ENCODE measurements at places on chromosomes 3 and 15.

- DNase-seq, result no peak
These were observed 6.0 kb upstream of the AMOTL2 start for GRCh38 chr3:134380249-134380648.

- no peak for DNase-seq
These were observed 55.2 kb downstream of the RBPMS2 start for GRCh38 chr15:64720188-64720587.

GRCh38 chr3:88231207-88231606 is 81.4 kb downstream of the C3orf38 start:
- no peak for DNase-seq

DNA sequence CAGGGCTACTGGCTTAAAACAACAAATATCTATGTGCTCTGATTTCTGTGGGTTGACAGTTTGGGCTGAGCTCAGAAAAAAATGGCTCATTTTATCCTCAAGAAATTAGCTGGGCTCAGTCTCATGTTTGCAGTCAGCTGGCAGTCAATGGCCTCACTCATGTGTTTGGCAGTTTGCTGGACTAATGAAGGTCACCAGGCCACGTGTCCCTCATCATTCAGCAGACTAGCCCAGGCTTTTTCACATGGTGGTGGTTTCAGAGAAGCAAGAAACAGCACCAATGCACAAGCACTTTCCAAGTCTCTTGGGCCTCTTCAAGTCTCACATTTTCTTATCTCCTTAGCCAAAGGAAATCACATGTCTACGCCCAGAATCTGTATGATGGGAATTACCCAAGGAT is 478.3 kb upstream of the PPP2R3A start:
- DNase-seq, result no peak

DNA sequence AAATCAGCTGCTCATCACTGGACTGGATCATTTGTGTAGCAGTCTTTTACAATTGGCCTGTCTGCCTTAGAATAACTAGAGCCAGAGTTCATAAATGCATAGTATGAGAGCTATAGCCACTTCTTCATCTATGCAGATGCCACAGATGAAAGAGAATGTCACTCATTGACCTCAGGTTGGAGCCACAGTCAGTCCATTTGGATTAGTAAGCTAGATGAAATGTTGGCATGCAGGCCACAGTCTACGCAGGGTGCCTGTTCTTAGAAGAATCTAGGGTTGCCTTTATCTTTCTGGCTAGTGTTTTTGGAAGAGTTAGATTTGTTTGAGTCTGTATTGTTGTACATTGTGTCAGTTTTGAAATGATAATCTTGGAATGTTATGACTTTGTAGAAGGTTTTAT is 25.4 kb upstream of the EDEM1 start:
- no peak for DNase-seq

DNA sequence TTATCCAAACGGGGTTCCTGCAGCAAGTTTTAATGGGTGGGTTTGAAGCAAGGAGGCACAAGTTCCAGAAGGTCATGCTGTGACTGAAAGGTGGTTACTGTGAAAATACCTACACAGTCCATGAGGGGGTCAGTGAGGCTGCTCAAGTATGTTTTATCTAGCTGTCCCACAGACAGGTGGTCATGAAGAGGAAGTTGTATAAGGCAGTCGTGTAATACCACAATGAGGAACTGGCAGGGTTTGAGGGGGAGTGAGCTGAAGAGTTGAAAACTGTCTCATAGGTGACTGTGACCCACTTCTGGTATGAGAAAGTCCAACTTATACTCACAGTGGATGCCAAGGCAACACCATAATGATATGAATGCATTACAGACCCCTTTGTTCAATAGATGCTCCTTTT is 856.8 kb downstream of the OTOL1 start:
- no peak for DNase-seq

DNA sequence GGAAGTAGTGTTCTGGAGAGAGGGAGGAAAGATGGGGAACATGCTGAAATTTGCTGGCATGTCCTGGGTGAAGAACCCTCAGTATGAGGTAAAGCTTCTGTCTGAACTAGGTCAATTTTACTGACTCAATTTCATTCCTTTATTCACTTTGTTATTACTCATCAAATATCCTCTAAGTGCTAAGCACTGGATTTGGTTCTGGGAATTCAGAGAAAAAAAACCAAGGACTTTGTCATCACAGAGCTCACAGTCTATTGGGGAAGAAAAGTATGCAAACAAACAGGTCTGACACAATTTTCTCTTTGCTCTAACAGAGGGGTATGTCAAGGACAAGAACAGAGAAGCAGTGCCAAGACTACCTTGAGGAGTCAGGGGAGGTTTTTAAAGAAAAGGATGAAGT is 68.0 kb downstream of the TFG start:
- DNase-seq, result no peak

DNA sequence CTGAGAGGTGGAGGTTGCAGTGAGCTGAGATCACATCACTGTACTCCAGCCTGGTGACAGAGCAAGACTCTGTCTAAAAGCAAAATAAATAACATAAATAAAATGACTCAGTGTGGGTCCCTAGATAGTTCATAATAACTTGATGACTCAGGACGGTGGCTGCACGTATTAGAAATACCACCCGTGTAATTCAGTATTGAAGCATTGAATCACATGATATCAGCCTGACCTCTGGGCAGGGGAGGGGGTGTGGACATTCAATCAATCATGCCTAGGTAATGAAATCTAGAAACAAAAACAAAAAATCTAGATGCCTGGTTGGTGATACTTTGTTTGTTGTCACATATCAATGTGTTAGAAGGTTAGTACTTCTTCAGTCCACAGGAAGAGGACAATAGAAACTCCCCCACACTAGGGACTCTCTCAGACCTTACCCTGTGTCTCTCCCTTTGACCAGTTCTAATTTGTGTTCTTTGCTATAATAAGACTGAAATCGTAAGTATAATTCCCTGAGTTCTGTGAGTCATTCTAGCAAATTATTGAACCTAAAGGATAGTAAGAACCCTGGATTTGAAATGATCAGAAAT is 177.3 kb downstream of the GAP43 start:
- DNase-seq, result no peak

GRCh38 chr3:71513081-71513480 is 70.4 kb downstream of the FOXP1 start:
- no peak for DNase-seq

DNA sequence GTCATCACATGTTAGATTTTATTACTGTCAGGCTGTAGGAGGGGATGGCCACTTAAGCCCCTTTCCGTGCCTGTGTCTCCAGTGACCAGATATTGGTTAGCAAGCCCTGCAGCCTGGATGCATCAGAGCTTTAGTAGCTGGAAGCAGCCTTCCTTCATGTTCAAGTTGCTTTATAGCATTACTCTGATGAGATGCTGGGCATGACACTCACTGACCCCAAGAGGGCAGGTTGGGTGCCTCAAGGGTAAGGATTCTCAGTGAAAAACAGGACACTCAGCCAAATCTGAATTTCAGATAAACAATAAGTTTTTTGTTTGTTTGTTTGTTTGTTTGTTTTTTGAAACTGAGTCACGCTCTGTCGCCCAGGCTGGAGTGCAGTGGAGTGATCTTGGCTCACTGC is 68.5 kb upstream of the PTX3 start:
- no peak for DNase-seq

- no peak for DNase-seq
These were observed 109.9 kb downstream of the TLE3 start for GRCh38 chr15:69987492-69988489.

DNA sequence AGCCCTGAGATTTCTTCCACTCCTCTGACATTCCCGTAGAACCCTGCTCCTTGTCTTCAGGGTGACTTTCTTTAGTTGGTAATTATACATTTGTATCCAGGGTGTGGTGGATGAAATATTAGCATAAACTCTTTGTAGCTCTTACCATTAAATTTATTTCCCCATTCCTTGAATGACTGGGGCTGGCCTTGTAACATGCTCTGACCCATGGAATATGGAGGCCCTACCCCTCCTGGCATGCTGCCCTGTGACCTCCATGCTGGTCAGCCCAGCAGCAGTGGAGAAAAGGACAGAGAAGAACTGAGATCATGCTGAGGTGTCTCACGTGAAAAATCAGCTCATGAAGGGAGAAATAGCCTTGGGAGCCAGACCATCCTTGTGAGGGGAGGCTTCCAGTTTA is 96.1 kb upstream of the PROK2 start:
- DNase-seq, result no peak

- DNase-seq, result no peak
These were observed 70.5 kb downstream of the GABRB3 start for GRCh38 chr15:26702381-26702780.

- no peak for DNase-seq
These were observed 901 bp upstream of the MANF start for GRCh38 chr3:51384055-51384725.

- DNase-seq, result no peak
These were observed 61.6 kb downstream of the SPSB4 start for GRCh38 chr3:141112686-141113297.

GRCh38 chr3:59644479-59645402 is 594.9 kb upstream of the CFAP20DC start:
- no peak for DNase-seq

DNA sequence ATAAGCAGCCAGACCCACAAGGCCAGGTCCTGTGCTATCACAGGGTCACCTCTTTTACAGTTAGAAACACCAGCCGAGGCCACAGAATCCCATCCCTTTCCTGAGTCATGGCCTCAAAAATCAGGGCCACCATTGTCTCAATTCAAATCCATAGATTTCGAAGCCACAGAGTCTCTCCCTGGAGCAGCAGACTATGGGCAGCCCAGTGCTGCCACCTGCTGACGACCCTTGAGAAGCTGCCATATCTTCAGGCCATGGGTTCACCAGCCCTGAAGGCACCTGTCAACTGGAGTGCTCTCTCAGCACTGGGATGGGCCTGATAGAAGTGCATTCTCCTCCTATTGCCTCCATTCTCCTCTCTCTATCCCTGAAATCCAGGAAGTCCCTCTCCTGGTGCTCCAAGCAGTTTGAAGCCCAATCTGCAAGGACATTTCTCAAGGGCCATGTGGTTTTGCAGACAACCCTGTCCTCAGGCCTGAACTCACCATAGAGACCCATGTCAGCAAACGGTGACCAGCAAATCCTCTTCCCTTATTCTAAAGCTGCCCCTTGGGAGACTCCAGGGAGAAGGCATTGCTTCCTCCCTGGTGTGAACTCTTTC is 39.6 kb downstream of the TGM4 start:
- peak; percentile 10 for DNase-seq

GRCh38 chr15:72168131-72168807 is 29.3 kb downstream of the GRAMD2A start:
- DNase-seq, result no peak

GRCh38 chr15:87268675-87269074 is 987.9 kb downstream of the NTRK3 start:
- no peak for DNase-seq

GRCh38 chr15:48149858-48150257 is 28.2 kb downstream of the MYEF2 start:
- DNase-seq, result no peak

DNA sequence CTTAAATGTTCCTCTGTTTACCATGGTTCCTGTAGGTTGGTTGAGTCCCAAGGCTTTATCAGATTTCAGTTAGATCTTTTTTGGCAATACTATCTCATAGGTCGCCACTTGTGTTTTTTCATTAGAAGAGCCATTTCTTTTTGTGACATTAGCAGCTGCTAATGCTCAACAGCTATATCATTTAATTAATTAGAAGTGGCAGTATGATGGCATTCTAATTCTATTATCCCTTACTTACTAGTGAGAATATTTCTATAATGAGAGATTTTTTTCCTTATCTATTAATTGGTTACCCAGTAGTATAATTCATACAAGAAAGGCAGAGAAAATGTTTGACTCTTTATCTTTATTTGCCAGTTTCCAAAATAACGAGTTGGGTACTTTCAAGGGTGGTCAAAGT is 25.2 kb downstream of the FRMD4B start:
- DNase-seq, result no peak

DNA sequence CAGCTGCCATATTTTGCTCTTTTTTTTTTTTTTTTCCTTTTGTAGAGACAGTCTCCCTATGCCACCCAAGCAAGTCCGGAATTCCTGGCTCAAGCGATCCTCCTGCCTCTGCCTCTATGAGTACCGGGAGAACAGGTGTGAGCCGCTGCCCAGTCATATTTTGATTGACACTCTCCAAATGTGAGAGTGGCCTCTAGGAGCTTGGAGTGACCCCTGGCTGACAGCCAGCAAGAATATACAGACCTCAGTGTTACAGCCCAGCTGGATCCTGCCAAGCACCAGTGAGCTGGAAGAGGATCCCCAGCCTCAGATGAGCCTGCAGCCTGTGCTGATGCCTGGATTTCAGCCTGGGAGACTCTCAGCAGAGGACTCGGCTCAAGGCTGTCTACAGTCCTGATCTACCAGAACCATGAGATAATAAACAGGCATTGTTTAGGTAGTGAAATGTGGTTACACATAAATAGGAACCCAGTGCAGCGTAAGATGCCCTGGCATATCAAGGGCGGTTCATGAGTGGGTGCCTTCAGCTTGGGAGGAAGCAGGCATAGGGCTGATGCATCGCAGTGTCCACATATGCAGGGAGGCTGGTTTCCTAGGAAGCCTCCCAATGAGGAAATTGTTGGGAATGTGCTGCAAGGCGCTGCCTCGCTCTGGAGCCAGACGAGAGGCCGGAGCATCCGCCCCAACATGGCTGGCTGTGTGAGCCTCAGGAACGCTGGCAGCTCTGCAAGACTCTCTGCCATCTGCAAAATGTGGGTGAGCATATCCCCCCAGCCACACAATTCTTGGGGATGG is 38.9 kb upstream of the ATP10A start:
- DNase-seq, result no peak

Measured in NCI-H187 treated with DMSO at 0.1 percent for 48 hours (cell line).